ENCODE measurements at places on chromosomes 4 and X.

DNA sequence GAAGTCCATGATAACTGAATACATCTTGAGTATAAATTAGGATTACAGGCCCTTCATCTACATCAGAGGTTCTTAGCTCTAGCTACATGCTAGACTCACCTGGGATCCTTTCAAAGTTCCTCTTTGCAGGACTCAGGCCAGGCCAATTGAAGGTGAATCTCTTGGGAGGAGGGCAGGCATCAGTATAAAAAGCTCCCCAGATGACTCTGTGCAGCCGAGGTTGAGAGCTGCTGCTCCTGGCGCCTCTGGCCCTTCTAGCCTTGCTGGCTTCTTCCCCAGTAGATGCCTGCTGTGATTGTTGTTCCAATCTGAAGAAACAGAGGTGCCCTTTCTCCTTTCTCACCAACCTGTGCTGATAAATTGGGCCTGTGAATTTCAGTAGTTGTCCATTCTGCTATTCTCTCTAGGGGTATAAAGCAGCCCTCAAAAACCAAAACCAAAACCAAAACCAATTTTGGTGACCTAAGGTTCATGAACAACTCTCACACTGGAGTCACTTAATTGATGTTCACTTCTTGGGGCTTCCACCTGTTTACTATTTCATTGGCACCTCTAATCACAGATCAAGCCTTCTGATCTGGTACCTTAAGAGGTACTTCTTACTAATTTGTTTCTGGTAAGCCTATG is 78.7 kb downstream of the SUPT20HL2 start:
- DNase-seq: no peak

GRCh38 chr4:55409468-55410171 is 13.9 kb downstream of the TMEM165 start:
- no peak for DNase-seq

DNA sequence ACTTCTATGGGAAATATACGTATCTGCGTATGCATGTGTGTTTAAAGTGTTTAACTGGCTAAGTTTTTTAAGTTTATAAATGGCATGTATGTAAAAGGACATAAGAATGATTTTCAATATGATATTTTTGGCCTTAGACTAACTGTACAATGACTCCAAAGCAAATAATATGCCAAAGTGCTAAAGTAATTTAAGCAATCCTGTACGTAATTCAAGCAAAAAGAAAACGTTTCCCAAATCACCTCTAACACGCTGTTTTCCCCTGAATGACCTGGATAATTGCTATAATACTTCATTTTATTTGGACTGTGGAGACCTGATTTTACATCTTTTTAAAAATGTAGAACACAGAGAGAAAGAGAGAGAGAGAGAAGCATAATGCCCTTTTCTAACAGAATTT is 183.0 kb upstream of the HAND2 start:
- no peak for DNase-seq

DNA sequence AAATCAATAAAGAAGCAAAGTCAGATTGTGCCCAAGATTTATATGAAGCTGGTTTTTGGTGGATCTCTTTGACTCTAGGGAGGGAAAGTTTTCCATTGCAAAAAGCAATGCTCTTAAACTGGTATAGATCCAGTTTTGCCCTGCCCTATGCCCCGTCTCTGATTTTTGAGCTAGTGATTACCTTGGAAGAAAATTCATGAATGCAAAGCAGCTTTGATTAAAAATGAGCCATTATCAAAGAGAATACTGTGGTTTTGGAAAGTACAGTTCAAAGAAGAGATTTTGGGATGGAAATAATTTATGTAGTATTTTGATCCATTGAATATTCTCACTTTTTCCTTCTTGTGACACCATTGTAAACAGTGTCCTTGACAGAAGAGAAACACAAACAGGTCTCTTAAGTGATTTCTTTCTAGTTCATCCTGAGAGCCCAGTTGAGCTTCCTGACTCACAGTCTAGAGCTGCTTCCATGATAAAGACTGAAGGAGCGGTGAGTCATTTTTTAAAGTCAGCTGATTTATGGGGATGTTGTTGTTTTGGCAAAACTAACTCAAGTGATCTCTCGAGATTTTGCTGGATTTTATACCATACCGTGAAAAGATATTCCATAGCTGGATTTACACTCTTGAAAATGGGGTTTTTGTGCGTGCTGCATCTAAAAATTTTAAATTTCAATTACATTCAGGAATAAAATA is 76.7 kb downstream of the AFF1 start:
- peak; percentile 79 for DNase-seq

- DNase-seq: peak; percentile 80
These were observed 55.6 kb upstream of the RBM47 start for GRCh38 chr4:40685300-40685699.

- DNase-seq: no peak
These were observed 32.7 kb downstream of the DCAF8L2 start for GRCh38 chrX:27622883-27623282.

DNA sequence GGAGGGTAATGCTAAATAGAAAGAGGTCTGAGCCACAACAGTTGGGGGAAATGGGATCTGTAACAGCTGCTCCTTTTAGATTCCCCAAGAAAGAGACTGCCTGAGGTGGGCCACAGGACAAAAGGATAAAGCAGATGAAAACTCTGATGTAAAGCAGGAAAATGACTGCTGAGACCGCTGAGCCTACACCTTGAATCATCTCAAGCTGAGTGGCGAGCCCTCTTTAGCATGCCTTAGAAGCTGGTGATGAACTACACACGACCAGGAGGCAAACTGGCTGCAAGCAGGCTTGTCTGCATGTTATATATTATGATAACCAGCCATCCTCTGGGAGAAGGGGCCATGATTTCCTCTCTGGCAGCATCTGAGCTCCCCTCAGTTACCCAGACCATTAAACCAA is 88.4 kb downstream of the TTC29 start:
- DNase-seq: no peak

- no peak for DNase-seq
These were observed 91.3 kb downstream of the NKX6-1 start for GRCh38 chr4:84407554-84408407.

DNA sequence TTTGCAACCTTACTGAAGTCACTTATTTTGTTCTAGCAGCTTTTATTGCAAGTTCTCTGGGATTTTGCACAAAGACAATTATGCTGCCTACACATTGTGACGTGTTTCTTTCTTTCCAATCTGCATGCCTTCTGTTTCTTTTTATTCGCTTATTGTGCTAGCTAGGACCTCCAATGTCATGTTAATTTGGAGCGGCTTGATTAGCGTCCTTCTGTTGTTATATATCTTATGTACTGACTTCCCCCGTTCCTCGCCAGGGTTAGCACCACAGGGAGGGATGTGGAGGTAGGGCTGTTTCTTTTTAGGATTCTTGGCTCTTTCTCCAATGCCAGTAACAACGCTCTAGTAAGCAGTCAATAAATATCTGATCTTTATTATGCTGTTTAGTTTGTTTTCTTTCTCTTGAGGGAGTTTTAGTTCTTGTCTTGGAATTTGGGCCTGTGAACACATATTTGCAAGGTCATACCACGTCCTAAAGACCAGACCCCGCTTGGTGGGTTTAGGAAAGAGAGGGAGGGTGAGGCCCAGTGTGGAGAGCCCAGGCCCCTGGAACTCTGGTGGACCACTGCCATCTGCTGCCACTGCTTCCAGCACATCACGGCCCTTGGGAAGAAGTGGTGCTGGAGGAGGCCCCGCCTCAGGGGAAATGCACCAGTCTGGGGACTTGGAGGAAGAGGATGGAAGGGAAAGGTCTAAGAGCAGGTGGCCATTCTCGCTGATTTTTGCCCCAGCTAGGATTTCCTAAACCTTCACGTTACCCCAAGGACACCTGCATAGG is 129.1 kb downstream of the TRIML1 start:
- no peak for DNase-seq

GRCh38 chr4:27142841-27143240 is 282.2 kb downstream of the STIM2 start:
- no peak for DNase-seq

DNA sequence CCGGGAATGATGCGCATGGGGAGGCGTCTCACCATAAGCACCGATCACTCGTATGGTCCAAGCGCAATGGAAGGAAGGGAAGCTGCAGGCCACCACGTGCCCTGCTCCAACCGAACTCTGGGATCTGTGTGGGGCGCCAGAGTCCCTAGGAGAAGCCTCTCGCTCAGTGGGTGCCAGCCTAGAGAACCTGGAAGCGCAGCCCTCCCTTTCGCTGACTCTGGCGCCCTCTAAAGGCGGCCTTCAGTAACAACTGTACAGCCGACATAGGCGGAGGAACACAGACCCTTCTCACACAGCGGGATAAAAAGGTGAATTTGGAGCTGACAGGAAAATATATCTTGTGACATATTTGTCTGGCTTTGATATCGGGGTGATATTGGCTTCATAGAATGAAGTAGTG is 76.0 kb downstream of the INTS6L start:
- peak; percentile 4 for DNase-seq

GRCh38 chr4:8651661-8652180 is 59.2 kb downstream of the CPZ start:
- DNase-seq: no peak

DNA sequence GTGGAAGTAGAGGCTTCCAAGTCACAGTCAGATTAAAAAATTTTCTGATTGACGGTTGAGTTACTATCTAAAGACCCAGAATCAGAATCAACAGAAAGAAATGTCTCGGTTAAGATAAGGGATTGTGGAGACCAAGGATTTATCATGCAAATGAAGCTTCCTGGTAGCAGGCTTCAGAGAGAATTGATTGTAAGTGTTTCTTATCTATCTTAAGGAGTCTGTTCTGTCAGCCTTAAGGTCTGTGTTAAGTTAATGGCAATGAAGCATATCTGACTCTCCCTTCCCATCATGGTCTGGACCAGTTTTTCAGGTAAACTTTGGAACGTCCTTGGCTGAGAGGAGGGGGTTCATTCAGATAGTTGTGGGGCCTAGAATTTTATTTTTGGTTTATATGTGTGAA is 780.2 kb downstream of the FAM133A start:
- DNase-seq: no peak

DNA sequence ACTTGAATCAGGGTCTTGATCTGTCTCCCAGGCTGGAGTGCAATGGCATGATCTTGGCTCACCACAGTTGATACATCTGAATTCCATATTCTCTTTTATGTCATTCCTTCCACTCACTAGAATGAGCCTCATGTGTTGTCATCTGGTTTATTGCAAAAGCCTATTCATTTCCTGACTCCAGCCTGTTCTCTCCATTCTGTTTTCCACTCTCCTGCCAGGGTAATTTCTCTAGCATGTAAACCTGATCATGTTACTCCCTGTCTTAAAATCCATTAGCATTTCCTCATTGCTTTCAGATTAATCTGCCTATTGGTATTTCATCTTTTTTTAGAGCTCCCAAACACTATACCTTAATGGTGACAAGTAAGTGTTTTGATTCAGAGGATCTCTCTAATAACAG is 4.3 kb upstream of the DDX60L start:
- no peak for DNase-seq

DNA sequence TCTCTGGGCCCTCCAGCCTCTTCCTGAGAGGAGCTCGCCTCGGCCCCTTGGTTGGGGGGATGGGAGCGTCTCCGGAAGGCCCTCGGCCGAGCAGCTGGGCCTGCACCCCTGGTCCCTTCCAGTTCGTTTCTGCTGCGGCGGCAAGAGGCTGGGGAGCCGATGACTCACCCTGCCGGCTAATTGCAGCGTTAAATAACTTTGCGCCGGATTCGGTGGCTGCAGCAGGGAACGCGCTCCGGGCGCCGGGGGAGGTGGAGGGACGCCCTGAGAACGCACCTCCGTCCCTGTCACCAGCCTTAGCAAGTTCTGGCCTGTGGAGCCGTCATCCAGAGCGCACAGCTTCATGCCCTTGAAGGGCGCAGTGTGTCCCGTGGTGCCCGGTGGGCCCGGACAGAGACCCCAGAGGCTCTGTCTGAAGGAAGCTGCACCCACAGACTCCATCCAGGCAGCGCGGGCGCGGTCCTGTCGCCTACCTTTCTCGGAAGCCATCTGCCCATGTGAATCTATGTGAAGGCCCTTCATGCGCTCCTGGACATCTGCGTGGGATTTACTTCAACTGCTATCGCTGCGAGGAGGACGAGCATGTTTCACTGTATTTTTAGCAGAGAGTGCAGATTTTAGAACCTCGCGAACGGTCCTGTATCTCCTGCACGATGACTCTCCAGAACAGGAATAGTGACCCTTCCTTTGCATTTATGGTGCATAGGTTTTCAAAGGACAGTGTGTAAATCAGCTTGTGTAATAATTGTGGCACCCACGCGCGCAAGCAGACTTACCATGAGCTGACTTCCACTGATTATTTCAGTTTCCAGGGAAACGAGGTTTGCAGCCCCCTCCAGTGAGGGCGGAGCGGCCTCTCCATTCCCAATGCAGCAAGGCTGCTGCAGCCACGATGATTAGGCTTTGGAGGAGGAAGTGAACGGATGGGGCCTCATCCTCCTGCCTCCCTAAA is 1.7 kb upstream of the TMEM271 start:
- no peak for DNase-seq

GRCh38 chrX:72316408-72317110 is 10.8 kb upstream of the CITED1 start:
- no peak for DNase-seq

DNA sequence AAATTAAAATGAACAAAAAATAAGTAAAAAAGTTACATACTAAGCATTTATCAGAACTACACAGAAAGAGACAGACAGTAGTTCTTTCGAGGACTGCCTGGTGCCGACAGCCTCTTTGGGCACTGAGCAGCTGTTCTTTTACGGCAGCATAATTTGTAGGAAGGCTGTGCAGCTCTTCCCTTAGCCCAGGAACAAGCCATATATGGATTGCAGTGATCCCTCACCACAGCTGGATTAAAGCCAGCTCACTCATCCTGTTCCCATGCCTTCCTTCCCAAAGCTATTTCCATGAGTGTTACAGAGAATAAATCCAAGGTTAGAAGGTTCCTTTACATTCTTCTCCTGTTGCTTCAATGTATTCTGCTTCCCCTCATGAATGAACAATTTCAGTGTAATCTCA is 71.7 kb downstream of the DDX60L start:
- DNase-seq: peak; percentile 88

DNA sequence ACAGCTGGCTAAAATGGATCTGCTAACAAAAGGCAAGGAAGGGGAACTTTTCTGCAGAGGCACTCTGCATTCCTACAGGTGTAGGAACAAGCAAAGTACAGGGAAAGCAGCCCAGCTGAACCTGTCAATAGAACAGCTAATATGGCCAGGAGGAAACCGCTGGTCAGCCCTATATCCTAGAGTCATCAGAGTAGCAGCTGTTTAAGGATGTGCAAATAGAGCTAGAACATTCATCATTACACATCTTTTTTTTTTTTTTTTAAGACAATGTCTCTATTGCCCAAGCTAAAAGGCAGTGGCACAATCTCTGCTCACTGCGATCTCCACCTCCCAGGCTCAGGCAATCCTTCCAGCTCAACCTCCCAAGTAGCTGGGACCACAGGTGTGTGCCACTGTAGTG is 163.0 kb downstream of the BTC start:
- no peak for DNase-seq

GRCh38 chr4:152633118-152633517 is 46.7 kb downstream of the TMEM154 start:
- DNase-seq: no peak

GRCh38 chr4:167021545-167022155 is 212.6 kb downstream of the SPOCK3 start:
- no peak for DNase-seq

DNA sequence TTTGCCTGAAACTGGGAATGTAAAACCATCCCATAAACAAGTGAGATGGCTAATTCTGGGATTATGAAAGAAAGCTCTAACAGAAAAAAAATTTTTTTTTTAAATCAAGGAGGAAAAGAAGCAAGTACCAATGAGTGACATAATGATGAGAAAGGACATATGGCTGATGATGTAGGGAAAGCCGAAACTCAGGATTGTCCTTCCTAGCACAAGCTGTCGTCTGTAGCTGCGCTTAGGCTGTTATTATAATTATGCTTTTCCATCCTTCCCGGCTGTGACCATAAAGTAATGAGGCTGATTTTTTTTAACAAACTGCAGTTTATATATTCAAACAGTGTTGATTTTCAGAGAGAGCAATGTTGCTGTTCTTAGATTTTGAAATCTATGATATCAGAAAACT is 209.8 kb upstream of the NOCT start:
- no peak for DNase-seq

All from RCC 7860 (cell line).